ENCODE measurements at places on chromosomes 11 and 22.

DNA sequence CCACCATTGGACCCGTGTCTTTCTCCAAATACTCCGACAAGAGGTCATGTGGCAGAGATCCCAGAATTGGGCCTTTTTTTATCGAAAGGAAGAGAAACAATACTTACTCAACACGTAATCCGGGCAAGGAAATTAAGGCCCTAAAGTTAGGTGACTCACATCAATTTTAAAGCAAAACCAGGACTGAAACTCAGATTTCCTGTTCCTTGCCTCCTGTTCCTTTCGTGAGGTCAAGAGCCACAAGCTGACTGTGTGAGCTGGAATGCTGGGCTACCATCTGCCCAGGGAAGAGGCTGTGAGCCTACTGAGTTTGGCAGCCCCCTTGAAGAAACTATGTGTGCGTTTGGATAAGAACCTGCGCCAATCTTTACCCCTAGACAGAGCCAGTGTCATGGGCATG lies 27.1 kb upstream of the MRGPRX2 start:
- no peak for DNase-seq

GRCh38 chr11:108672113-108672512 lies 7.2 kb downstream of the DDX10 start:
- no peak for DNase-seq

GRCh38 chr11:26958005-26958701 lies 35.8 kb upstream of the FIBIN start:
- DNase-seq = no peak

- no peak for DNase-seq
Measured at GRCh38 chr11:111352935-111353710, 26.0 kb downstream of the POU2AF1 start.

DNA sequence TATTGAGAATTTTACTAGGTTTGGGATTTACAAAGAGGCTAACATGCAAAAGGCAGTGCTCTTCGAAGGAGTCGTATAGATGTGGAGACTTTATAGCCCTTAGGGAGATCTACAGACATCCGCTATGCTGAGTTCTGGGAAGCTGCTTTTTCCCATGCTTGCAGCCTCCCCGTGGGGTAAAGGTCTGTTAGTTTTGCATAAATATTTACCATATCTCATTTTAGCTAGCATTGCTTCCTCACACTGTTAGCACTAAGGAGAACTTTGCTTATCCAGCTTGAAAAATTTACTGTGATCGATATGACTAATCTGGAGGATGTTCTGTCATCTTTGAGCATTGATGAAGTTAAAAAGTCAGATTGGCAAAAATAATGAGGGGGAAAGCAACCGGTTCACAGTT lies 18.6 kb downstream of the ARHGEF12 start:
- DNase-seq = no peak

DNA sequence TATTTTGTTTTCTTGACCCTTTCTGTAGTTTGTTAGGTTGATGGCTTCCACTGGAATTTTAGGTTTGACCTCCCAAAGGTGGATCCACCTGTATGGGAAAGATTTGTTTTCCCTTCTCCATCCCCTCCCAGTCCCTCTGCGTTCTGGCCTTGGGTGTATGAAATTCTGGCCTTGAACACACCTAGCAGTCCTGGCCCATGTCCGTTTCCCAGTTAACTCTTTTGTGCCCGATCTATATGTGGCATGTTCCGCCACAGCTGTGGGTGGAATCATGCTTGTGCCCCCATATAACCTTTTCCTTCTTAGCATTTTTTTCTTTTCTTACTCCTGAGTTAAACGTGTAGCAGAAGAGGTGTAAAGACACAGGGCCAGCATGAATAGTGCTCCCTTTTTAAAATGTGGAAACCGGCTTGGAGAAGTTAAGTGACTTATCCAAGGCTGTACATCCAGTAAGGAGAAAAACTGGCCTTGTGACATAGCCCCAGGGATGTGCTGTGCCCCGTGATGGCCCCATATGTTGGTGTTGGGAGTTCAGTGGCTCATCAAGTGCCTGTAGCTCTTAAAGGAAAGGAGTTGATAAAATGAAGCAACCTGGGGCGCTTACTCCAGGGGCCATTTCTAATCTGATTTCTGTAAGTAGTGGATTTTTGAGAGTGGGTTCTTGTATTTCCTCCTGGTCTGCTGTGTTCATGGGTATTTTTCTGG lies 39.3 kb downstream of the ZNRF3 start:
- no peak for DNase-seq

DNA sequence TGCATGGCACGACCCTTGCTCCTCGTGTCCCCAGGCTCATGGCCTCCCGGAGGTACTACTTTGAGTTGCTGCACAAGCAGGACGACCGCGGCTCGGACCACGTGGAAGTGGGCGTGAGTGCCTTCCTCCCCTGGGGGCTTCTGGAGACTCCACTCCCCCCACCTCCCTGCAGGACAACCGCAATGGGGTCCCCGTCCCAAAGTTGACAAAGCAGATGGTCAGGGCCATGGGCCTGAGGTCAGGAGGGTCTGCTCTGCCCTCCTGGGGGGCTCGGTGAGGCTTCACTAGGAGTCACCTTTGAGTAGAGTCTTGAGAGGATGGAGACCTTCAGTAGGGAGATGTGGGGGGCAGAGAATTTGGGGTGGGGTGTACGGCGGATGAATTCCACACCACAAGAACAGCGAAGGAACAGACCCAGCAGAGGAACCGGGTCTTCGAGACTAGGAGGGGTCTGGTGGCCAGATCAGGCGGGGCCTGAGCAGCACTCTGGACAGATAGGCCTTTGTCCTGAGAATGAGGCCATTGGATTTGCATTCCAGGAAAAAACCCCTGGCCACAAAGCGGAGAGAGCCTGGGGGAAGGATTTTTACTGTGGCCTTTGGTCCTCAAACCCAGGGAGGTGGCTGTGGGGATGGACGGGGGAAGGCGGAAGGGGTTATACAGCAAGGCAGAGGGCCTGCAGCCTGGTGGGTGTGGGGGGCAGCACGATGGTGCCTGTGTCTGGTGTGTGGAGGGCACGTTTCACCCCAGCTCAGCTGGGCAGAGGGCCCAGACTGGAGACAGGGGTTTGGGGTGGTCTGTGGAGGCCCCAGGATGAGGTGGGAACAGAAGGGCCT lies 4.6 kb downstream of the B4GALNT4 start:
- no peak for DNase-seq

DNA sequence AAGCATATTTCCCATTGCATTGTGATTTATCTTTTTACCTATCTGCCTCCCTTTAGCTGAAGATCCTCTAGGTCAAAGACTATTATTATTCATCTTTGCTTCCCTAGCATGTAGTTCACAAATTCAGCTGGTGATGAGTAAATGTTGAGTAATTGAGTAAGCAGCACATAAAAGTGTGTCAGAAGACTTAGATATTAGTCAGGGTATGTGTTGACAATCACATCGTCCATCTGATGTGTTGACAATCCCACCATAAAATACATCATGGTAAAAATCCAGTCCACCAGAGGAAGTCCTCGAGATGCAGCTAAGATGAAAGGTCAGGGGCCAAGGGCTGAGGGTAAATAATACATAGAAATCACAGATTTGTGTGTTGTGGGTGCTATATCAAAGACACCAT lies 22.9 kb upstream of the ABTB2 start:
- no peak for DNase-seq

- DNase-seq = no peak
Measured at GRCh38 chr11:60825790-60826189, 16.1 kb upstream of the CCDC86 start.

GRCh38 chr11:2210366-2211112 lies 38.9 kb upstream of the TH start:
- no peak for DNase-seq

DNA sequence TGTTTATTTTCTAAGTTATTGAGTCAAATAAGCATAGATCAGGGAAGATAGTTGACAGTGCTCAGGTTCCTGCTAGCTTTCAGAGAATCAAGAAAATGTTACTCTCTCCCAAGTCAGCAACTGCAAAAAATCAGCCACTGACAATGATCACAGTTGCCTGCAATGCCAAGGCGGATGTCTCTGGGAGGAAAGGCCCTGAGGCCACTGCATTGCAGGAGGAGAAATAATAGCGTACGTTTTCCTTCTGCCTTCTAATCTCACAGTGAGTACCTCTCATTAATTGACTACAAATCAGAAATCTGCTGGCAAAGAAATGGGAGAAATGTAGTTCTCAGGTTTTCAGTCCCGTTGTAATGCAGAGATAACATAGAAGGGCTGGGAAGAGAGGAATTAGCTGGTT lies 54.0 kb upstream of the SPON1 start:
- no peak for DNase-seq

DNA sequence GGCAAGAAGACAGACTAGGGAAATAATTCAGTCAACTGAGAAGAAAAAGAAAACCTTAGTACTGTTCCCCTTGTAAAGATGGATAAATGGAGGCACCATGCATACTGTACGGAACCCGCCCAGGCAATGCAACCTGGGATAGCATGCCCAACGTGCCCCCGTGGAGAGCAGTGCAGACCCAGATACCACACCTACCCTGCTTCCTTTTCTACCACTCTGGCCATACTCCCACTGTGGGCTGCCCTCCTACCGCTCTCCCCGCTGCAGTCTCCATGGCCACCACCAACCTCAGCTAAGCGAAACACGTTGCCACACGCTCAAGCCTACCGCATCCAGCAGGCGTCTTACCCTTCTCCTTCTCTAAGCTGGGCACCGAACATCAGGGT lies 117.4 kb upstream of the SERPIND1 start:
- no peak for DNase-seq

DNA sequence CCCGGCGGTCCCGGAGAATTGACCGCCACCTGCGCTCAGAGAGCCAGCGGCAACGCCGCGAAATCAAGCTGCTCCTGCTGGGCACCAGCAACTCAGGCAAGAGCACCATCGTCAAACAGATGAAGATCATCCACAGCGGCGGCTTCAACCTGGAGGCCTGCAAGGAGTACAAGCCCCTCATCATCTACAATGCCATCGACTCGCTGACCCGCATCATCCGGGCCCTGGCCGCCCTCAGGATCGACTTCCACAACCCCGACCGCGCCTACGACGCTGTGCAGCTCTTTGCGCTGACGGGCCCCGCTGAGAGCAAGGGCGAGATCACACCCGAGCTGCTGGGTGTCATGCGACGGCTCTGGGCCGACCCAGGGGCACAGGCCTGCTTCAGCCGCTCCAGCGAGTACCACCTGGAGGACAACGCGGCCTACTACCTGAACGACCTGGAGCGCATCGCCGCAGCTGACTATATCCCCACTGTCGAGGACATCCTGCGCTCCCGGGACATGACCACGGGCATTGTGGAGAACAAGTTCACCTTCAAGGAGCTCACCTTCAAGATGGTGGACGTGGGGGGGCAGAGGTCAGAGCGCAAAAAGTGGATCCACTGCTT lies 25.5 kb downstream of the GNAZ start:
- DNase-seq = no peak

DNA sequence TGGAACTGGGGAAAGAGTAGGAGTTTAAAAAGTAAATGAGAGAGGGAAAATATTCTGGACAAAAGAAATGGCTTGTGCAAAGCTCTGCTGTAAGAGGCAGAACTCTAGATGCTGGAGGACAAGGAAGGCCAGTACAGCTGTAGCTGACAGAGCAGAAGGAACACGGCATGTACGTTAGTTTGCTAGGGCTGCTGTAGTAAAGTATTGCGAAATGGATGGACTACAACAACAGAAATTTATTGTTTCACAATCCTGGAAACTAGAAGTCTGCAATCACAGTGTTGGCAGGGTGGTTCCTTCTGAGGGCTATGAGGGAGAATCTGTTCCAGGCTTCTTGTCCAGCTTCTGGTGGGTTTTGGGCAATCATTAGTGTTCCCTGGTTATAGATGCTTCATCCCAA lies 454.4 kb downstream of the NTM start:
- DNase-seq = no peak

- no peak for DNase-seq
Measured at GRCh38 chr11:122747351-122747781, 90.9 kb upstream of the CRTAM start.

DNA sequence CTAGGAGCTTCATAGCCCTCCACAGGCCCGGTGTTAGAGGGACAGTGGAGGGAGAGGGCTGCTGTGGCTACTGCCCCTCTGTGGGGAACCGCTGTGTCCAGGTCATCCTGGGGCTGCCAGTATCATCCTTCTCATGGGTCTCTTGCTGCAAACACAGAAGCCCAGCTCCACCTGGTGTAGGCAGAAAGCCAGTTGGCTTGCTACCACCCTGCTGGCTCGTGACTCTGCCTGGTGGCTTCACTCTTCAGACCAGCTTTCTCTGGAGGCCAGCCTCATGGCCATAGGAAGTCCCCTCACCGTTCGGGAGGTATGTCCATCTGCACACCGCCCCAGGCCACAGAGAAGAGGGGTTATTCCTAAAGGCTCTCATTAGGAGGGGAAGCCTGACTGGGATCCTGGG lies 19.4 kb upstream of the SUSD2 start:
- no peak for DNase-seq

Measured in thoracic aorta (tissue), 2 donors.